Mesothelial cell of epicardium (in vitro differentiated cells): ENCODE measurements at places on chromosomes 2 and 18. TPM values are rescaled to one million over a fixed set of nuclear protein-coding genes. Genes with fewer than 3 reads are reported as not detected.

Gene HS1BP3
- 14.3 to 16.5 TPM (median 14.6 TPM) in 3 replicates for total RNA-seq

Gene UPP2
- total RNA-seq, result not detected in 3 replicates

Gene SMPD4
- total RNA-seq, result 82.8 to 89.2 TPM (median 85.7 TPM) in 3 replicates

Gene REG1B
- total RNA-seq, result not detected in 3 replicates

Gene UGT1A5
- not detected in 3 replicates for total RNA-seq

Gene RUFY4
- not detected in 3 replicates for total RNA-seq

Gene G6PC2
- not detected in 3 replicates for total RNA-seq

Gene TTC27
- 18.4 TPM in 3 replicates for total RNA-seq

- peaks cover 19% of the 10 kb centered on the region for H3K27me3 ChIP-seq
- no peaks in the 10 kb centered on the region for H3K36me3 ChIP-seq
- peaks cover 17% of the 10 kb centered on the region for H3K4me1 ChIP-seq
These were observed 117.7 kb upstream of the SATB2 start for GRCh38 chr2:199575416-199575815.

- H3K4me1 ChIP-seq, result peaks cover 2% of the 10 kb centered on the region
- no peak overlapping the region for H3K4me3 ChIP-seq
- DNase-seq, result no peak
- H3K36me3 ChIP-seq, result peaks cover 17% of the 10 kb centered on the region
- H3K27ac ChIP-seq, result no peak overlapping the region
- no peaks in the 10 kb centered on the region for H3K27me3 ChIP-seq
These were observed 91.6 kb downstream of the PRKRA start for GRCh38 chr2:178359192-178359912.

- peaks cover 30% of the 10 kb centered on the region for H3K27me3 ChIP-seq
- H3K4me1 ChIP-seq, result peaks cover 18% of the 10 kb centered on the region
- DNase-seq, result no peak
- H3K36me3 ChIP-seq, result no peaks in the 10 kb centered on the region
- H3K4me3 ChIP-seq, result no peak overlapping the region
These were observed 136.2 kb upstream of the KCNH7 start for GRCh38 chr2:162974771-162975170.

GRCh38 chr2:238255636-238256035, 15.8 kb upstream of the HES6 start:
- H3K27ac ChIP-seq, result no peak overlapping the region
- no peak for DNase-seq
- peaks cover 25% of the 10 kb centered on the region for H3K36me3 ChIP-seq
- peaks cover 3% of the 10 kb centered on the region for H3K4me1 ChIP-seq

GRCh38 chr2:180012523-180012922, 5.4 kb upstream of the CWC22 start:
- H3K36me3 ChIP-seq, result no peaks in the 10 kb centered on the region
- H3K27me3 ChIP-seq, result peaks cover 5% of the 10 kb centered on the region
- H3K27ac ChIP-seq, result no peak overlapping the region
- no peak for DNase-seq
- peaks cover under 1% of the 10 kb centered on the region for H3K4me1 ChIP-seq
- no peak overlapping the region for H3K4me3 ChIP-seq

DNA sequence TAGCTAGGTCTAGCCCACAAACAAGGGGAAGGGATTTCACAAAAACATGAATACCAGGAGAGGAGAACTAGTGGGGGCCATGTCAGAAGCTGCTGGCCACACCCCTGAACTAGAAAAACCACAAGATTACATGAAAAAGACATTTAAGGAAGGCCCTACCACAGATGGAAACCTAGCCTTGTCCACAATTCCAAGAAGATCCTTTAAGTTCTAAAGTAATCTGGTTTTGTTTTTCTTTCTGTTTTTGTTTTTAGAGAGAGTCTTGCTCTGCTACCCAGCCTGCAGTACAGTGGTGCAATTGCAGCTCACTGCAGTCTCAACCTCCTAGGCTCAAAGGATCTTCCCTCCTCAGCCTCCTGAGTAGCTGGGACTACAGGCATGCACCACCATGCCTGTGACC, 34.2 kb upstream of the CAB39 start:
- no peak for DNase-seq
- H3K27ac ChIP-seq, result no peak overlapping the region
- no peaks in the 10 kb centered on the region for H3K4me1 ChIP-seq
- H3K27me3 ChIP-seq, result no peaks in the 10 kb centered on the region
- H3K4me3 ChIP-seq, result no peak overlapping the region

DNA sequence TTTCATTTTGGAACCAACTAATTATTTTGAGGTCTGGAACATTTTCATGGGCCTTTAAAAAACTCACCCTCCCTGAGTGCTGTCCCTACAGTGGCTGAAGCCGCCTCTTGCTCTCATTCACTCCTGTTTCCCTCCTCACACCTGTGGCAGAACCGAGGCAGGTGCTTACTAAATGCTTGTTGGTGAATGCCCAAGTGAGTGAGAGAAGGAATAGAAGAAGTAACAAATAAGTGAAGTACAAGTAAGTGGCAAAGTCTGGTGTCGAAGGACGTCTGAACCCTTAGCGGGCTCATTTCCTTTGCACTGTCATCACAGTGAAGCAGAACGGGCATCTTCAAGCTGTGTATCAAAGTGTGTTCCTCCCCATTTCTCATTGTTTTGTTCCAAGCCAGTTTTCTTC, 135.2 kb downstream of the RHBDD1 start:
- H3K27ac ChIP-seq, result no peak overlapping the region
- no peak for DNase-seq
- peaks cover 12% of the 10 kb centered on the region for H3K4me1 ChIP-seq
- H3K27me3 ChIP-seq, result no peaks in the 10 kb centered on the region
- peaks cover 7% of the 10 kb centered on the region for H3K36me3 ChIP-seq
- no peak overlapping the region for H3K4me3 ChIP-seq

GRCh38 chr2:130353291-130354138, 2.3 kb upstream of the PTPN18 start:
- DNase-seq, result no peak
- H3K27me3 ChIP-seq, result peaks cover 5% of the 10 kb centered on the region
- H3K36me3 ChIP-seq, result peaks cover under 1% of the 10 kb centered on the region
- H3K27ac ChIP-seq, result no peak overlapping the region

GRCh38 chr2:149155196-149155969, 116.9 kb downstream of the LYPD6B start:
- H3K36me3 ChIP-seq, result peaks cover 4% of the 10 kb centered on the region
- no peak for DNase-seq
- H3K27me3 ChIP-seq, result peaks cover 16% of the 10 kb centered on the region
- no peak overlapping the region for H3K4me3 ChIP-seq

- peaks cover 2% of the 10 kb centered on the region for H3K36me3 ChIP-seq
- H3K27ac ChIP-seq, result peak overlapping the region; percentile 2
- no peak overlapping the region for H3K4me3 ChIP-seq
- no peak for DNase-seq
- no peaks in the 10 kb centered on the region for H3K27me3 ChIP-seq
These were observed 12.3 kb downstream of the ARL6IP6 start for GRCh38 chr2:152730591-152731333.
